ENCODE measurements at places on chromosomes 1 and 21.

DNA sequence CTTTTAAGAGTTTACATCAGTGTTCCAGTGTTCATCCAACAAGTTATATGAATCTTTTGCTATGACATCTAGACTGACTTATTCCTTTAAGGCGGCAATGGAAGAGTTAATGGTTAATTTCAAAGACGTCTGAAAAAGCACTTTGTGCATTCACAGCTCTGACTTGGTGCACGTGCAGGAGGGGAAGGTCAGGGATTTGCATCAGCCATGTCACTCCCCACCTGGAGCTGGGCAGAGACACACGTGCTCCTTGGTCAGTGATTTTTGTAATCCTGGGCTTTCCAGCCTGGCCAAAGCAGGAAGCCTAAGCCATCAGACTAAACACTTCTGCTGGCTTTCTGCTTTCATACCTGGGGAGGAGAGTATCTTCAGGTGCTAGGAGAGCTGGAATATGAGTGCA lies 96.3 kb downstream of the ST3GAL3 start:
- no peak for DNase-seq

DNA sequence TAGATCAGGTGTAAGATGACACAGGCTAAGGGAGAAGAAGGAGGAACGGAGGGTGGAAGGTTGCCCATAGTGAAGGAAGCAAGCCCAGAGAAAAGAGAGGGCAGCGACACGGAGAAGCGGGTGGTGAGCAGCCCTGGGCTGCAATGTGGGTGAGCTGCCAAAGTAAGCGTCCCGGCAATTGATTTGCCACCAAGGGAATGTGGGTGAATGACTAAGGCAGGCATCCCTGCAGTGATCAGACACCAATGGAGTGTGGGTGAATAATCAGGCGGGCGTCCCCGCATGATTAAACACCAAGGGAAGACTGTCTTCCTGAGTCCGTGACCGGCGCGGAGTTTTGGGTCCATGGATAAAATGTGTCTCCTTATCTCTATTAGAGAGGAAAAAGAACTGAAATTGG lies 79.6 kb downstream of the UCHL5 start:
- DNase-seq = no peak

DNA sequence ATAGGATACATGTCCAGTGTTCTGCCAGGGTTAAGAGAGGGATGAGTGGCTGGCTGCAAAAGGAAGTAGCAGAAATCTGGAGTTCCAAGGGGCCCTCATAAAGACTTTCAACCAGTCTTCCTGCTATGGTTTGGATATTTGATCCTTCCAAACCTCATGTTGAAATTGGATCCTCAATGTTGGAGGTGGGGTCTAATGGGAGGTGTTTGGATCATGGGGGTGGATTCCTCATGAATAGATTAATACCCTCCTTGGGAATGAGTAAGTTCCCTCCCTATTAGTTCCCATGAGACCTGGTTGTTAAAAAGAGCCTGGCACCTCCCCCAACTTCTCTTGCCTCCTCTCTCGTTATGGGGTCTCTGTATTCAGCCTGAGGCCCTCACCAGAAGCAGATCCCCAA lies 10.1 kb upstream of the GNG12 start:
- no peak for DNase-seq

DNA sequence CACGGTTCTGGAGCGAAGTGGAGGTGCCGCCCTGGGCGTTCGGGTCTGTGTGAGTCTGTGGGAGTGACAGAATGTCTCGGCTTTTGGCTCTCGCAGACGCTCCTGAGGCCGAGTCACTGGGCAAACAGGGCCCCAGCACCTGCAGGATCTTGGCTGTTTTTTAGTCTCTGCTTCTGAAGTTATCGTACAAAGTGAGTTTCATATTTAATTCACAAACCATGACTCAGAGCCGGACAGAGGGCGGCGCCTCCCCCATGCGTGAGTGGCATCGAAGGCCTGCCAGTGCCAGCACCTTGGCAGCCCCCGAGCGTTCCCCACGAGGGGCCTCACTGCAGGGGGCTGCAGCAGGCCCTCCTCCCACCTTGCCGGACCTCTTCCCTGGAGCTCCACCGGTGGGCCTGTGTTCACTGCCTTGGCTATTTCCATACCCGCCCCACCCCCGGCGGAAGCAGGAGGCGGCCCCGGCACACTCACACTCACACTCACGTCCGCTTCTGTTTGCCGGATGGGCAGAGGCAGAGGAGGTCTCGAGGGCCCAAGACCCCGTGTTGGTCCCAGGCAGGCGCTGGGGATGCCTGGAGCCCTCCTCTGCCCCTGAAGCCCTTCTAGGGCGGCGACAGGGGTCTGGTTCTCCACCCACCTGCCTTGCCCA lies 56.3 kb downstream of the MORN1 start:
- no peak for DNase-seq

DNA sequence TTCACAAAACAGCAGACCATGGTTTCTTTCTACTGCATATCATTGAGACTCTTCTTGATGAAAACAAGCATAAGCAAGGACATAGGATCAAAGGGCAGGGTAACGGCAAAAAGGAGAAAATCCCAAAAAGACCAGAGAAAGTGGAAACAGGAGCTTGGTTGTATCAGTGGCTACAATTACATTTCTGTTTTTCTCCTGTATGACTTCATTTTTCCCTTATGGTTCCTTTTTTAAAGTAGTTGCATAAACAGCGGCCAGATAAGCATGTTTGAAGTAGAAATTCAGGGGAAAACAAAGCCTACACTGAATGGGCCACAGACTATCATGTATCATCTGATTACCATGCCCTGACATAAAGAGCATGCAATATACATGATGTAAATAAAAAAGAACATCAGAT lies 4.6 kb downstream of the EGLN1 start:
- no peak for DNase-seq

GRCh38 chr1:224420106-224420505 lies 14.5 kb downstream of the WDR26 start:
- no peak for DNase-seq

DNA sequence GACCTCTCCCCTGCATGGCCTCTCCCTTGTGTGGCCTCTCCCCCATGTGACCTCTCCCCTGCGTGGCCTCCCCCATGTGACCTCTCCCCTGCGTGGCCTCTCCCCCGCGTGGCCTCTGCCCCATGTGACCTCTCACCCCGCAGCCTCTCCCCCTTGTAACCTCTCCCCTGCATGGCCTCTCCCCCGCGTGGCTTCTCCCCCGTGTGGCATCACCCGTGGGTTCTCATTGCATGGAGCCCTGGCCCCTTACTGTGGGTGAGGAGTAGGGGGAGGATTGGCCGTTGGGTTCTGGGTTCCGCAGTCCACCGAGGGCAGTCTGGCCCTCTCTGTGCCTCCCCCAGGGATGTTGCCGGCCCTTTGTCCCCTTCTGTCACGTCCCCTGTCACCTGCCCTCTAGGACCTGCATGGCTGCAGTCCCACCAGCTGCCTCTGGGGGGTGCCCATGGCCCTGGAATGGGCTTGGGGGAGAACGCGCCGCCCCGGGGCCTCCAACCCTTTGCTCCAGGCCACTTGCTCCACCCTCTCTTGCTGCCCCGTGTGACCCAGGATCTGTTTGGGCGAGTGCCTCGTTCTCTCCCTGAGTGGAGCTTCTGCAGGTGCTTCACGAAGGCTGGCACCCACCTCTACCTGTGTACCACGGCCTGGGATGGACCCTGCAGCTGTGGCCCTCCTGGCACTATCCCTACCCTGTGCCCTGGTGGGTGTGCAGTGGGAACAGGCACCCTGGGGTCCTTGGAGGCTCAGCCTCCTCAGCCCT lies 21.3 kb downstream of the RRP1 start:
- DNase-seq = peak; percentile 99

- DNase-seq = no peak
Measured at GRCh38 chr1:47906009-47906432, 91.2 kb downstream of the TRABD2B start.

DNA sequence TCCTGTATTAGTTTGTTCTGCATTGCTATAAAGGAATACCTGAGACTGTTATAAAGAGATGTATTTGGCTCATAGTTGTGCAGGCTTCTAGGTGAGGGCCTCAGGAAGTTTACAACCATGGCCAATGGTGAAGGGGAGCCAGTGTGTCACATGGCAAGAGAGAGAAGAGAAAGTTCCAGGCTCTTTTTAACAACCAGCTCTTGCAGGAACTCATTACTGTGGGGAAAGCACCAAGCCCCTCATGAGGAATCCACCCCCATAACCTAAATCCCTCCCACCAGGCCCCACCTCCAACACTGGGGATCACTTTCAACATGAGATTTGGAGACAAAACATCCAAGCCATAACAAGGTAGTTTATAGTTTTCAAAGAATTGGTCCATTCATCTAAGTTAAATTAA lies 5.0 kb upstream of the MEAF6 start:
- no peak for DNase-seq

- no peak for DNase-seq
Measured at GRCh38 chr1:241603731-241604245, 36.4 kb downstream of the CHML start.

- no peak for DNase-seq
Measured at GRCh38 chr1:156691191-156691590, 14.0 kb upstream of the NES start.

GRCh38 chr1:54493608-54494007 lies 54.4 kb upstream of the ACOT11 start:
- DNase-seq = no peak

DNA sequence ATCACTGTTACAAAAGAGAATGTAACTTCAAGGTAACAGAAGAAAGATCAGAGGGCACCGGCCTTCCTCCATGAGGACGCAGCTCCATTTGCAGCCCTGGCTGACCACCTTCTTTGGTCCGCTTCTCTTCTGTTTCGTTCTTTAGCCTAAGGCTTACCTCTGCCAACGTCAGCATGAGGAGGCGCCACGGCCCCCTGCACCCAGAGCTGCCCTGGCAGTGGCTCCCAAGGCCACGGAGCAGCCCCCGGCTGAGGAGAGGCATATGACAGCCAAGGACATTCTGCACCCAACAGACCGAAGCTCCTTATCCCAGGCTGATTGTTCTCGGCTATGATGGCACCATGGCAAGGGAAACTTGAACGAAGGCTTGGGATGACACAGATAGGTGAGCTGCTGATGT lies 250.3 kb downstream of the TOMM20 start:
- no peak for DNase-seq

DNA sequence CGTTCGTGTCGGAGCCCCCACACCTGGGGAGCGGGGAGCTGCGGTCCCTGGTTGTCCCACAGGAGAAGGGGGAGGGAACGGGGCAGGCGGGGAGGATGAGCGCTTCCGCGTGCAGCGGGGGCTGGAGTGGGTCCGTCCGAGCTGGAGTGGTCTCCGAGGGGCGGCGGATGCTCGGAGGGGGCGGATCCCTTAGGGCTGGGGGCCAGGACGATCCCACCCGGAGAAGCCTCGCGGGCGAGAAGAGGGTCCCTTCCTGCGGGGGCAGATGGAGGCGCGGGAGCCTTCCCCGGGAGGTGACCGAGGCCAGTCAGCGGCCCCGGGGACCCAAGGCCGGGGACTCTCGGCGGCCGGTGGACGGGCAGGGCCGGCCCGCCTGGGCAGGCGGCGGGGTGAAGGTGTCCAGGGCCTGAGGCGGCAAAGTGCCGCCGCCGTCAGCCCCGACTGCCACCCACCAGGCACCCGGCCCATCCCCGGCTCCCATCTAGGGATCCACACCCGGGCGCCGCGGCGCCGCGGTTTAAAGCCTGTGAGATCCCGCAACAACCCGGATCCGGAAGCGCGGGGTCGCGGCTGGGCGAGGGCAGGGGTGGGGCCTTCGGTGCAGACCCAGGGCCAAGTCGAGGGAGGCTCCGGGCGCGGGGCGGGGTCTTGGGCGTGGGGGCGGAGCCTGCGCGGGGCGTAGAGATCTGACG lies 5.3 kb upstream of the CCDC27 start:
- peak; percentile 99 for DNase-seq

DNA sequence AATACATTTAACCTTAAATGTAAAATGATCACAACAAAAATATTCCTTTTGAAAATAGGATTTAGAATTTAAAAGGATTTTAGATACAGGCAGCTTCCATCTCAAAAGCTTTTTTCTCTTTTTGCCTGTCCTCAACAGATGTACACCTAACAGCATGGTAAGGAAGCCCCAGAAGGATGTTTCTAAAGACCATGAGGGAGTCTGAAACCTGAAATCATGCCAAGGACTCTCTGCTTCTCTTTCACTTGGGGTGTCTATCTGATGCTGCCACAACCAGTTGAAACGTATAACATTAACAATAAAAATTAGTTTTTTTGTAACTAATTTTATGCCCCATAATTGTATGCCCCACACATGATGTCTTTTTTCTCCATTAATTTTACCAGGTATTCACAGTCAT lies 5.4 kb upstream of the ZNF281 start:
- DNase-seq = no peak

DNA sequence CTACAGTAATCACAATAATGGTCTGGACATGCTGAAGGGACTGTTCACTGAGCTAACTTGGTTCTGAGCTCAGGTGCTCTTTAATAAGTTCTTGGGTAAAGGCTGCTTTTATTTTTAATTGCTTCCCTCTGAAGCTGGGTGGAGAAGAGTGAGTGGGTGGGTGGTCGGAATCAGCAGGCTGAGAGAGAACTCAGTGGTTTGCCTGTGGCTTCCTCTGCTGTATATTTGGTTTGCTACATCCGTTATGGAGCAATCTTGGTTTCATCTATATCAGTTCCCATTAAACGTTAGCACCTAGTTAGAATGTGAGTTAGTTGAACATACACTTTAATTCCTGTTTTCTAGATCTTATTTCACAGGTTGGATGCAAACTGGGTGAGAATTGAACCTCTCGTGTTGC lies 23.3 kb downstream of the CNIH4 start:
- no peak for DNase-seq

- DNase-seq = no peak
Measured at GRCh38 chr1:93617670-93618499, 63.8 kb downstream of the BCAR3 start.

DNA sequence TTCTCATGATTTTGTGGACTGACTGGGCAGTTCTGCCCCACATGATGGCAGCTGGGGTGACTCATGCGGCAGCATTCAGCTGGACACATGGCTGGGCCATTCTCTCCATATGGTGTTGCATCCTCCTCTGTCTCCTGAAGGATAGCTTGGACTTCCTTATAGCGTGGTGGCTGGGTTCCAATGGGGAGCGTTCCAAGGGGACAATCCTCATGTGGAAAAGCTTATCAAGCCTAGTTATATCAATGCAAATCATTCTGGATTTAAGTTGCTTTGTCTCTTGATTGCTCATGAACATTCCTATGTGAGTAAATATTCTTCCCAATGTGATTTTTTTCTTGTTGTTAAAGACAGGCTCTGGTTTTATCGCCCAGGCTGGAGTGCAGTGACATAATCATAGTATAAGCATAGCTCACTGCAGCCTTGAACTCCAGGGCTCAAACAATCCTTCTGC lies 13.2 kb upstream of the SLC2A1 start:
- DNase-seq = no peak

- no peak for DNase-seq
Measured at GRCh38 chr1:13495186-13495585, 18.6 kb downstream of the LRRC38 start.

- no peak for DNase-seq
Measured at GRCh38 chr21:25457411-25457810, 149.9 kb downstream of the MRPL39 start.

GRCh38 chr1:205229399-205229871 lies 1.7 kb downstream of the TMCC2 start:
- DNase-seq = peak; percentile 64

GRCh38 chr1:67616394-67616985 lies 68.5 kb upstream of the GADD45A start:
- DNase-seq = no peak

- DNase-seq = no peak
Measured at GRCh38 chr1:195785830-195786229, 822.4 kb downstream of the KCNT2 start.
